Nucleus accumbens (tissue), 56 donors: ENCODE measurements at places on chromosomes 2 and 18.

- DNase-seq, result no peak
These were observed 441 bp downstream of the MPHOSPH10 start for GRCh38 chr2:71130905-71131244.

- no peak for DNase-seq
These were observed 63.7 kb downstream of the EFEMP1 start for GRCh38 chr2:55859875-55860274.

DNA sequence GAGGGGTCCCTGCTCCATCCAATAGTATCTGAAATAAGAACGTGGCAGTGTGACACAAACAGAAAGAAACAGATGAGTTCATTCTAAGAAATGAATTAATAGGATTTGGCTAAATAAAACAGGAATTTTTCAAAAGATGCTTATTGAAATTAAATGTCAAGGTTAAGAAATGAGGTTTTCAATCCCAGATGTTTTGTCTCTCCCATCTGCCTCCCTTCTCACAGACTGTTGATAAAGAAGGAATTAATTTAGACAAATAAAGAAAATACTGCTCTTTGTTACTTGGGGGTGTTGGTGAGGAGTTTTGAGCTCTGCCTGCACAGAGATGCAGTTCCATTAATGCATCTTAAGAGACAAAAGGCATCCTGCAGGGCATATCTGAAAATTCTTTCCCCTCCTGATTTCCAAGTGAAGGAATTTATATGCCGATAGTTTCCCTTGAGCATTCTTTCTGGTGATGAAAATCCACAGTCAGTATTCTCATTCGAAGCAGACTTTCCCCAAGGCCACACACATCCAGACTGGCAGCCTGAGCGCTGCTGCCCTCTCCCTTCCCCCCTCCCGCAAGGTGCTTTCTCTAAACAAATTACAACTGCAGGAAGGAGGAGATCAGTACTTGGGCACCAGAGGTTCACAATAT, 385.4 kb upstream of the RND3 start:
- DNase-seq, result no peak

DNA sequence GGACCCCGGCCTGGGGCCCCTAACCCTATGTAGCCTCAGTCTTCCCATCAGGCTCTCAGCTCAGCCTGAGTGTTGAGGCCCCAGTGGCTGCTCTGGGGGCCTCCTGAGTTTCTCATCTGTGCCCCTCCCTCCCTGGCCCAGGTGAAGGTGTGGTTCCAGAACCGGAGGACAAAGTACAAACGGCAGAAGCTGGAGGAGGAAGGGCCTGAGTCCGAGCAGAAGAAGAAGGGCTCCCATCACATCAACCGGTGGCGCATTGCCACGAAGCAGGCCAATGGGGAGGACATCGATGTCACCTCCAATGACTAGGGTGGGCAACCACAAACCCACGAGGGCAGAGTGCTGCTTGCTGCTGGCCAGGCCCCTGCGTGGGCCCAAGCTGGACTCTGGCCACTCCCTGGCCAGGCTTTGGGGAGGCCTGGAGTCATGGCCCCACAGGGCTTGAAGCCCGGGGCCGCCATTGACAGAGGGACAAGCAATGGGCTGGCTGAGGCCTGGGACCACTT, 16.4 kb downstream of the EMX1 start:
- no peak for DNase-seq

DNA sequence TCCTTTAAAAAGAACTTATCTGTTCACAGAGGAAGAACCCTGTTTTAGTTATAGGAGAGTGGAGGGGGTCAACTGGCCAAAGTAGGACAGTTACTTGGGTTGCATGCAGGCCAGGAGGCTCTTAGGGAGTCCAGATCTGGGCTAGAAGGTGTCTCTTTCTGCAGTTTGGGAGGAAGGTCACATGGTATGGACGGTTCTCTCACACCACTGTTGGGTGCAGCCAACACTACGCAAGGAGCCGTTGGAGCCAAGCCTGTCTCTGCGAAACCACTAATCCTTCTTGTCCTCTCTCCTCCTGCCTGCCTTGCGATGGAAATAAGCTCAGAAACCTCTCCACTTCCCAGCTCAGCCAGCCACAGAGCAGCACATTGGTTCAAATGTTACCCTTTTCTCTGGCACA, 105.9 kb upstream of the TGFA start:
- DNase-seq, result no peak
